ENCODE measurements at places on chromosomes 13 and 19. TPM values are rescaled to one million over a fixed set of nuclear protein-coding genes. Genes with fewer than 3 reads are reported as not detected.

GRCh38 chr13:112160558-112160957, 93.6 kb downstream of the SOX1 start:
- peak; percentile 3 for DNase-seq

DNA sequence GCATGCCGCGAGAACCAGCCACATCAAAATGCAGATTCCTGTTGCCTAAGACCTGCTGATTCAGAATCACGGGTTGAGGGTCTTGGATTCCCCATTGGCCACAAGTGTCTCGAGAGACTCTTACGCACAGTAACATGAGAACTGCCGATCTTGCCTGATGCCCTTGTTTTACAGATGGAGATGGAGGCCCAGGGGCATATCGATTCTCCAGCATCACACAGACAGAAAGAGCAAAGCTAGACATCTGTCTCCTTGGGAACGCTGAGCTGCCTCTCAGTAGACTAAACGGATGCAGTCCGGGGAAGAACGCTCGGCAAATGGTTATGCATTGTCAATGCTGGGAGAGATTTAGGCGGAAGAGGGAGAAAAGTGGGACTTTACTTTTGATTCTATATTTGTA, 5.4 kb downstream of the NLRP12 start:
- no peak for DNase-seq

GRCh38 chr19:41175801-41176777, 16.9 kb upstream of the CYP2S1 start:
- peak; percentile 4 for DNase-seq

DNA sequence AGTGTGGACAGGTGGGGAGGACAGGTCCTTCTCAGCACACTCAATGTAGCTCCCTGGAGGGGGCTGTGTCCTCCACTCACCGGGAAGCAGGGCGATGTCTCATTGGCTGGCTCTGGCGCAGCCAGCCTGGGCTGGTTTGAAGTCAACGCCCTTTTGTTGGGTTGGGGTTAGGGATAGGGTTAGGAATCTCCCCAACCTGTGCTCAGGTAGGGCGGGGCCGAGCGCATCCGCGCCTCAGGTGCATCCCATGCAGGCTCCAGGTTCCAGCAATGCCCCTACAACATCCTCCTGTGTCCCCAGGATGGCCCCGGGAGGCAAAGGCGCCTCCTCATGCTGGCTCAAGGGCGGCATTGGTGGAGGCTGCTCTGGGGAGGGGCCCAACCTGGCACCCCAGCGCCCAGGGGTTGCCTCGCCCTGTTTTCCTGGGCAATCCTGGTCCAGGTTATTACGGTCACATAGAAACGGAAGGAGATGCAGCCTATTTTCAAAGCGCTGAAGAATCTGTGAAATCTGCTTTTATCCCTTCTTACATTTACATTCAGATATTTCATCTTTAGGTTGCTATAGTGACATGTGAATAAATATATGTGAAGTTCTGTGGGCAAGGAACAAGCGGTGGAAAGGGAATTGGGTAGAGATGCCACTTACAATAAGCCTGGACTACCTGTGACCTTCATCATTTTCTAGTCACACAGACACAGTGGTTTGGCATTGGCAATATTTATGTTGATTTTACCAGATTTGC, 74.3 kb downstream of the TM9SF2 start:
- DNase-seq, result no peak

DNA sequence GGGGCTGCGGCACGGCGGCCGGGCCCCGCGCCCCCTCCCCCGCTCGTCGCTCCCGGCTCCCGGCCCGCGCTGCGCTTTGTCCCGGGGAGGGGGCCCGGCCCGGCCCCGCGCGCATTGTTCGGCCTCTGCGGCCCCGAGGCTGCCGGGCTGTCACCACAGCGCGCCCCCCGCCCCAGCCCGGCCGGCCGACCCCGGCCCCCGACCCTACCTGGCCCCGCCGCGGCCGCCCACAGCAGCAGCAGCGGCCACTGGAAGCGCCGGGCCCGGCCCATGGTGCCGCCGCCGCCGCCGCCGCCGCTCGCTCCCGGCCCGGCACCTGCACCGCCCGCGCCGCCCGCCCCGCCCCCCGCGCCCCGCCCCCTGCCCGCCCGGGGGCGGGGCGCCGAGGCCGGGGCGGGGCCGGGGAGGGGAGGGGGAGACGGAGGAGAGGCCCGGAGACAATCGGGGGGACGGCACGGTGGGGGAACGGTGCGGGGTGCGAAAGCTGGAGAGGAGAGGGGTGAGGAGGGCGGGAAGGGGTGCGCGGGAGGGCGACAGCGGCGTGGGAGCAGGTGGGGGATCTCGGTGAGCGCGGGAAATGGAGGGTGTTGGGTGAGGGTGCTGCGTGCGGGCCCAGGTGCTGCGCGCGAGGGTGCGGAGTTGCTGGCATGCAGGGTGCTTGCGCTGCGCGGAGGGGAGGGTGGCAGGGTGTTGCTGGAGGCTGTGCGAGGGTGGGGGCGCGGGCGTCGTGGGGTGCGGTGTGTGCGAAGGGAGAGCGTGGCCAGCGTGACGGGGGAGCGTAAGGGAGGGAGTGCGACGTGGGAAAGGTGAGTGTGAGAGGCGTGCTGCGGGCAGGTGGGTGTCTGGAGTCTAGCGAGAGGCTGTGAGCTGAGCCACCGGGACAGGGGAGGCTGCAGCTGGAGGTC, at the start of gene CADM4:
Gene CADM4, minus strand, starts transcription at position 332 of the 905 bp plus-strand sequence. Its CDS starts 60 bp downstream, at position 272.
- DNase-seq, result no peak

DNA sequence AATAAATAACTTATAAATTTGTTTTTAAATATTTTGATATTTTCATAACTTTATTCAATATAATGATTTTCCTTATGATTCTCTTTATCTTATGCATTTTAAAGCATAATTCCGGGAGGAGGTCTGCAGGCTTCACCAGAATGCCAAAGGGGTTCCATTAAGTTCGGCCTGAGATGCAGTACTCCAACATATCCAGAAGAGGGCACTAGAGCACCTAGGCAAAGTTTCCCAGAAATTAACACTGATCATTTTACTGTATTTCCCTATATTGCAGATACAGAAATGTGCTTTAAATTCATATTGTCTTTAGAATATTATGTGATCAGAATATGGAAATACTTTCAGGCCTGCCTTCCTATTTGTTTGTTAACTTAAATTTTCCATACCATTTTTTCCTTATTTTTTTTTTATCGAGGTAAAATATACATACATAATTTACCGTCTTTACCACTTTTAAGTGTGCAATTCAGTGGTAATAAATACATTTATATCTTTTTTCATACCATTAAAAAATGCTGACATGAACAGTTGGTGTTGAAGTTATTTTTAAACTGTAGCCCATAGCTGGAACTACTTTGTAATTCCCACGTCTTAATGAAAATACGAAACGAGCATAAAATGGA, 58.9 kb upstream of the TM9SF2 start:
- peak; percentile 24 for DNase-seq

DNA sequence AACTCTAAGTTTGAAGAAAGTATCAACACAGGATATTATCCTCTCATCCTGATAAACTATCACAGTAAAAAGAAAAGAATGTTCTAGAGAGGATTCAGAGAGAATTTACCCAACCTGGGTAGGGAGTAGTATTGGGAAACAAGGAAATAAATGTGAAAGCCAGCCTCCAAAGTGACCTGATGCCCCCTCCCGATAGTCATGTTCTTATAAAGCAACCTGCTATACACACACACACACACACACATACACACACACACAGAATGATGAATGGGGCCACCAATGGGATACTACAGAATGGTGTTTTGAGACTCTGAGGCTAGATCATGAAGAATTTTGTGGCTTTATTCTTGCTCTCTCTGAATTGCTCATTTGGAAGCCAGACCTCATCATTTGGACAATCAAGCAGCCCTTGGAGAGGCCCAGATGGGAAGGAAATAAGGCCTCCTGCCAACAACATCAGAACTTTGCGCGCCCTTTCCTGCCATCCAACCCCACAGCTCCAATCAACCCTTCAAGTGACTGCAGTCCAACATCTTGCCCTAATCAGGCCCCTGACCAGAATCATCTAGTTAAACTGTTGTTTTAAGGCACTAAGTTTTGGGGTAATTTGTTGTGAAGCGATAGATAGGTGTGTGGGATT, 807.9 kb upstream of the ARGLU1 start:
- DNase-seq, result no peak

DNA sequence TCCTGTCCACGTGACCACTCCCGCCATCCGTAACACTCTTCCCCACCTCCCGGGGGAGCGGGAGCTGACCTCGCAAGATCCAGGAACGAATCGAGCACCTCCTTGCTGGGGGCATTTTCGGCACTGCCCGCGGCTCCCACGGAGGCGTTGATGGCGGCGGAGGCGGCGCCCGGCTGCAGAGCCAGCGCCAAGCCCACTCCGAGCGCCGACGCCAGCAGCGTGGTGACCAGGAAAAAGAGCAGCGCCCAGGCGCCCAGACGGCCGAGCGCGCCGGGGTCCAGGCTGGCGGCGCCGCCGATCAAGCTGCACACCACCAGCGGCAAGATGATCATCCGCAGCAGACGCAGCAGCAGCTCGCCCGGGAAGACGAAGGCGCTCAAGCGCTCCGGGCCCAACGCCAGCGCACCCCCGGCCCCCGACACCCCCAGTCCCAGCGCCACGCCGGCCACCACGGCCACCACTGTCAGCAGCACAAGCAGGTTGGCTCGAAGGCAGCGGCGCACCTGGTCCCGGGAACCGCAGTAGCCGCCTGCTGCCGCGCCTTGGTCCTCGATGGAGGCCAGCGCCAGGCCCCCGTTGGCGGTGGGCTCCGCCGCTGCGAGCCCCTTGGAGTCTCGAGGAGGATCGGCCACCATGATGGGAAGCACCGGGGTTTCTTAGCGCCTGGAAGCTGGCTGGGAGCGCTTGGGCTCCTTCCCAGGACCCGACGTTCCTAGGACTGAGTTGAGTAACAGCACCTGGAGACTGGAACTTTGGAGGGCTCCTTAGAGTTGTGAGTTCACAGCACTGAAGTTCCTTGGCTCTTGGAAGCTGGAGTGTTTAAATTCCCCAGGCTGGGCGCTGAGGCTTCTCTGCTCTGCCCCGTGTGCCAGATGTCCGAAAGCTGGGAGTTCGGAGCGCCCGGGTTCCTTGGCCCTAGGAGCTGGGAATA, 798 bp downstream of the SLC1A5 start:
- peak; percentile 29 for DNase-seq

- DNase-seq, result no peak
Measured at GRCh38 chr13:114112826-114113322, 19.5 kb downstream of the RASA3 start.

DNA sequence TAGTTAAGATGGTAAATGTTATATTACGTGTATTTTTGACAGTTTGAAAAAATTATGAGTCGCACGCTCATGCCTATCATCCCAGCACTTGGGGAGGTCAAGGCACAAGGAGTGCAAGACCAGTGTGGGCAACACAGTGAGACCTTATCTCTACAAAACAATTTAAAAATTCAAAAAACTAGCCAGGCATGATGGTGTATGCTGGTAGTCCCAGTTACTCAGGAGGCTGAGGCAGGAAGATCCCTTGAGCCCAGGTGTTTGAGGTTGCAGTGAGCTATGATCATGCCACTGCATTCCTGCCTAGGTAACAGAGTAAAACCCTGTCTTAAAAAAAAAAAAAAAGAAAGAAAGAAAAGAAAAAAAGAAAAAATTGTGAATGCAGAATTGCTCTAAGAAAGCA, 58.0 kb downstream of the TBC1D4 start:
- DNase-seq, result no peak

GRCh38 chr13:97768134-97768533, 185.3 kb upstream of the IPO5 start:
- no peak for DNase-seq

GRCh38 chr13:37173214-37173613, 67.8 kb upstream of the CSNK1A1L start:
- peak; percentile 69 for DNase-seq

- DNase-seq, result no peak
Measured at GRCh38 chr13:24861617-24862362, 97.8 kb downstream of the RNF17 start.

DNA sequence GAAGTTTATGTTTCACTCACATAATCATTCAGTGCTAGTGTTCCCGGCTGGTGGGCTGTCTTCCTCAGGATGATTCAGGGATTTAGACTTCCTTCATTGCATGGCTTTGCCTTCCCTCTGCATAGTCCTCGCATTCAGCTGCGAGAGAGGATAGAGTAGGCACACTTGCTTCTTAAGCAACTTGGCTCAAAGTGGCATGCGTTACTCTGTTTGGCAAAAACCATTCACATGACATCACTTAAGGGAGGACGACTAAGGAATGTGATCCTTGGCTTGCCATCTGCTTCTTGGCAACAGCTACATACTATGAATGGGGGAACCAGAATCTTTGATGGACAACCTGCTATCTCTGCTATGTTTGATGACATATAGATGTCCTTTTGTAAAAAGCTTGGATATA, 359.3 kb downstream of the TDRD3 start:
- DNase-seq, result no peak

CCL25 gene
- 0.39 TPM for total RNA-seq

DNA sequence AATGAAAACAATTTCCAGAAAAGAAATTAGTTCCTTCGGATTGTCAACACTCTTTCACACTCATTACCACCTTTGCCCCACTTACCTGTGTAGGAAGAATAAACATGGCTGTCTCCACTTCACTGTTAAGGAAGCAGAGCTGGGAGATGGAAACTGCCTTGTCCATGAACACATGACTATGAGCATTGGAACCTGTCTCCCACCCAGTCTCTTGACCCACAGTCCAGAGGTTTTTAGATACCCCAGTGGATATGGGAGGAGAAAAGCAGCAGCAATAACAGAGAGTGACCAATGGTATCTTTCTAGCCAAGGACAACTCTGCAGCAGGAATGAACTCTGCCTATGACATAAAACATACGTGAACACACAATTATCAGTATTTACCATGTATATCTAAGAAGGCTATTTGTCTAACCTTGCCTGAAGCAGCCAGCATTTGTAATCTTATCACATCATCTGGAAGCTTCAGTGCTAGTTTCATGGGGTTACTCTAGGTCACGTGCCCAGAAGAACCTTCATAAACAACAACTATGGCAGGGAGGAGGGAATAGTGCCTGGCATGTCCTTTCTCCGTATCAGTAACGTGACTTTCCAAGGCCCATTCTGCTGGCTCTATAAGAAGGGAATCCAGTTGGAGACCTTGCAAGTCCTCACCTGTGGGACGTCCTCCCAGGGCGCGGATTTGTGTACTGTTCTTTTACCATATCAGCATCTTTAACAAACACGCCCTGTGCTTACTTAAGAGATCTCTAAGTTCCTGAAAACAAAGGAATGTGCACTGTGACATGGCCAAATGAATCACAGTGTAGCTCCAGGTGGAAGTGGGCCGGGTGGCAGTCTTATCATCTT, 221.8 kb upstream of the UBL3 start:
- no peak for DNase-seq

PRODH2 gene
- not detected for total RNA-seq

FFAR1 gene
- not detected for total RNA-seq

SGCG gene
- total RNA-seq, result 22.2 TPM

DNA sequence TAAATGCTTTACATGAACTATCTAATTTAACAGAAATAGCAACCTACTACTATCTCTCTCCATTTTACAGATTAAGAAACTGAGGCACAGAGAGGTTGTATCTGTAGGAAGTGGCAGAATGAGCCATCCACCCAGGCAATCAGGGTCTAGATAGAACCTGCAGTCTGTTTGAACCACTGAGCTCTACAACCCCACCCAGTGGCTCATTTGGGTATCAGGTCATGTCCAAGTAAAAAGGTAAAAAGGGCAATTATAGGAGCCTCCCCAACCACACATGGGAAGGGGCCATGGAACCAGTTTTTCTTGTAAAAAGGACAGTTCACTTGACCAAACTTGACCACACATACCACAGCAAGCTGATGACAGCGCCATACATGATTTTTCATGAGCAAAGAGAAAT, 92.9 kb upstream of the SGCG start:
- DNase-seq, result no peak

MEGF8 gene
- total RNA-seq, result 11.6 TPM

BORCS8 gene
- 4.9 TPM for total RNA-seq
